ENCODE measurements at places on chromosomes 12 and 14. TPM values are rescaled to one million over a fixed set of nuclear protein-coding genes. Genes with fewer than 3 reads are reported as not detected.
A peak's percentile ranks its signal among the peaks of the same experiment; 100 is the strongest.

Gene FOXG1
- not detected for total RNA-seq

GRCh38 chr12:130746546-130746945 is 30.4 kb upstream of the RIMBP2 start:
- no peak for DNase-seq
- no peaks in the 10 kb centered on the region for H3K36me3 ChIP-seq
- H3K27me3 ChIP-seq: peaks cover 26% of the 10 kb centered on the region
- no peak overlapping the region for H3K27ac ChIP-seq

DNA sequence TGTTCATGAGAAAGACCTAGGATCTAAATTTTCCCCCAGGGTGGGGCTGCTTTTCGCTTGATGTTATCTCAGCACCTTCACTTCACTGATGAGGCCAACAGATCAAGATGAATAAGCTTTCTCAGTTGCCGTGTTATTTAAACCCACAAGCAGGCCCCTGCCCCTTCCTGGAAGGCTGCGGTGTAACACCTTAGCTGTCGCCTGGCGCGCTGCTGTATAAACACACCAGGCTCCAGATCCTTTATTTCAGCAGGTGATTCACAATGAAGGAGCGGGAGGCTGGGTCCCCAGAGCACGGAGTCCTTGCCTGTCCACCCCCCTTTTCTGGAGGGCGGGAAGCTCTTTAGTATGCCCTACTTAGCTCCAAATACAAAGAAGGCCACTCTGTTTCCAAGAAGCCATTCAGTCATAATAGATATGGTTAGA is 515.4 kb downstream of the FUT8 start:
- peak; percentile 88 for DNase-seq
- peaks cover 18% of the 10 kb centered on the region for H3K27me3 ChIP-seq
- H3K4me1 ChIP-seq: peaks cover 44% of the 10 kb centered on the region
- peak overlapping the region; percentile 61 for H3K27ac ChIP-seq
- peaks cover 3% of the 10 kb centered on the region for H3K36me3 ChIP-seq
- H3K4me3 ChIP-seq: peak overlapping the region; percentile 83

GRCh38 chr14:96229315-96229714 is 24.7 kb downstream of the BDKRB2 start:
- H3K4me3 ChIP-seq: no peak overlapping the region
- H3K36me3 ChIP-seq: no peaks in the 10 kb centered on the region
- no peak overlapping the region for H3K27ac ChIP-seq
- DNase-seq: no peak
- H3K27me3 ChIP-seq: no peaks in the 10 kb centered on the region
- H3K4me1 ChIP-seq: no peaks in the 10 kb centered on the region

DNA sequence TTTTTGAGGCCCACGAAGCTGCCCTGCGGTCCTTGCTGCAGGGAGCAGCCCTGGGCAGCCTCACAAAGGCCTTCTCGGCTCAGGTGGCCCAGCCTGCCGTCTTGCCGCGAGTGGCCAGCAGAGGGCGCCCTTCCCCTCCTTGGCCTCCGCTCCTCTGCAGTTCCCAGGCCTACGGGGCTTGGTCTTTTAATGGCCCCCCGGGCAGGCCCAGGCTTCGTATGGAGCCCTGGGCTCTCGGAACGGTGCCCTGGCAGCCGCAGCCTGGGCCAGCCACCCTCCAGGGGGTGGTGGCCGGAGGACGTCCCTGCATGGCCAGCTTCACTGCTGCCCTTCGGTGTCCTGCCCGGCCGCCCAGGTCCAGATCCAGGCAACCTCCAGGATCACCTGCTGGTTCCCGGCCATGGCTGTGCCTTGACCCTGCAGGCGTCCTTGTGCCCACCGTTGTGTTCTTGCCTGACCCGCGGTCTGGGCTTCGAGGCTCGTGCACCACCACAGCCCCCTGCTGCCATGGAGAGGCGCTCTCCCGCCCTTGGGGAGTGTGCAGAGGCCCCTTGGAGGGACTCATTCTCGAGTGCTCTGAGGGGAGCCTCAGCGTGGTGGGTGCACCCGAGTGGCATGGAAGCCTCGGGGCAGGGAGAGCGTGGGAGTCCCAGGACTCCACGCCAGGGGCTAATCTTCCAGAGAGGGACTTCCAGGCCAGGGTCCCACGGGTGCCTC is 9.4 kb downstream of the ASPG start:
- peaks cover 5% of the 10 kb centered on the region for H3K4me1 ChIP-seq
- no peak overlapping the region for H3K4me3 ChIP-seq
- H3K27ac ChIP-seq: no peak overlapping the region

Measured in activated T-cell treated with anti-CD3 and anti-CD28 coated beads, Interleukin-2, amount 50 U/mL, for 72 hours (primary cell).